Nucleus accumbens (tissue), 56 donors: ENCODE measurements at places on chromosomes 6 and 20.
A peak's percentile ranks its signal among the peaks of the same experiment; 100 is the strongest.

- DNase-seq: no peak
Measured at GRCh38 chr6:69974193-69974592, 107.8 kb downstream of the COL19A1 start.

GRCh38 chr20:37393196-37393862, 47.4 kb downstream of the SRC start:
- DNase-seq: no peak

DNA sequence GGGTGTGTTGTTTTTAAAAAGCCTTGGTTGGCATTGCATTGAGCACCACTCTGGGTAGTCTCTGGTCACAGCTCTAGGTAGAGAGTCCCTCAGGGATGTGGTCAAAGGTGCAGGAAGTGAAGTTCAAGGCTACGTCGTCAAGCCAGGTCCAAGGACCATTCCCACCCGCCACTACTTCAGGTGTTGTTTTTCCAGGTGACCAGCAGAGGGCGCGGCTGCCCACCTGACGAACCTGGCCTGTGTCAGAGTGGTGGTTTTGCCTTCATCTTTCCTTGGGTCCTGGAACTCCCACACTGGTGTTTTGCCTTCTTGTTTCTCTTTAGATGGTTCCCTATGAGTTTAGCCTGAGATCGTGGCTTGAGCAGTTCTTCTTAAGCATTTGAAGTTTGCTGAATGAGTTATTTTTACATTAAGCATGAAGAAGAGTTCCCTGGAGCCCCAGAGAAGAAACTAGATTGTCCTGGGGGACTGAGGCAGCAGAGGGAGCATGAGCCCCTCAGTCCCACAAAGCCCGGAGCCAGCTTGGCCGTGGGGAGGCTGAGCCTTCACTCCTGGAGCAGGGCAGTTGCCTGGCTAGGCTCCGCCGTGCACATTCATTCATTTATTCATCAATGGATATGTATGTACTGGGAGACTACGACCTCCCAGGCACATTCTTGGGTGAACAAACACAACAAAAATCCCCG, 5.6 kb upstream of the PHACTR3 start:
- DNase-seq: no peak

DNA sequence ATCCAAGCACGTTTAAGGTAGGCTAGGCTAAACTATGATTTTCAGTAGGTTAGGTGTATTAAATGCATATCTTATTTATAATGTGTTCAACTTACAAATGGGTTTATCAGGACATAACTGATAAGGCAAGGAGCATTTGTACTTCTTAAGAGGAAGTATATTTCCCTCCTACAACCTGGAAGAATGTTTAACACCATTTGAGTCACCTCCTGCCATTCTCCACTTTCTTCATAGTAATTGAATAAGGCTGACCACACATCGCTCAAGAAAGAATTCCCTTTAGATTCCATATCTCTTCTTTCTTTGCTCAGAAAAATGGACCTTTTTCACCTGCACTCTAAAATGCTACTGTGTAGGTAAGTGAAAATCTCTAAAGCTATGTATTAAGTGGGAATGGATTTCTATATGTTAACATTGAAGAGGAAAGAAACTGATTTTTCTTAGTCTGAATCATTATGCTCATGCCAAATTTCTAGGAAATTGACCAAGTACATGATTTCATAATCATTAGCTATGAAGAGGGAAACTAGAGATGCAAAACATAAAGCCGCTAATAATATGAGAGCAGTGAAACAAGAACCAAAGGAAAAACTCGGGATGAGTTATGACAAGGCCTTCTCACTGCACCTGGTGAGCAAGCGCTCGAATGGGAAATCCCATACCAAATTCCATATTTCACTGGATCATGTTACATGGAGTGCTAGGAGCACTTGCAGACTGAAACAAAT, 210.4 kb downstream of the ALDH8A1 start:
- DNase-seq: no peak

- DNase-seq: no peak
Measured at GRCh38 chr20:16308754-16309153, 264.5 kb downstream of the KIF16B start.

GRCh38 chr20:34651200-34651599, 25.7 kb downstream of the PIGU start:
- DNase-seq: no peak

- DNase-seq: peak; percentile 53
Measured at GRCh38 chr6:98827295-98828159, 6.8 kb upstream of the POU3F2 start.

- no peak for DNase-seq
Measured at GRCh38 chr6:127317388-127318128, 25.9 kb downstream of the ECHDC1 start.

GRCh38 chr6:27136077-27136644, 111.3 kb upstream of the PRSS16 start:
- no peak for DNase-seq

- DNase-seq: no peak
Measured at GRCh38 chr20:53202777-53203176, 230.6 kb downstream of the TSHZ2 start.
